Hematopoietic multipotent progenitor cell treated with erythropoietin and hydrocortisone succinate and interleukin-3 and kit ligand, for 8 days (in vitro differentiated cells): ENCODE measurements at places on chromosomes 12 and 14.

- no peak for DNase-seq
Observed at GRCh38 chr14:53716578-53716977, 240.0 kb downstream of the BMP4 start.

GRCh38 chr14:50826681-50827080, 4.3 kb downstream of the NIN start:
- DNase-seq = no peak

GRCh38 chr12:65125247-65125646, 4.1 kb upstream of the WIF1 start:
- DNase-seq = peak; percentile 17

GRCh38 chr12:91353266-91353665, 170.6 kb upstream of the DCN start:
- DNase-seq = no peak

DNA sequence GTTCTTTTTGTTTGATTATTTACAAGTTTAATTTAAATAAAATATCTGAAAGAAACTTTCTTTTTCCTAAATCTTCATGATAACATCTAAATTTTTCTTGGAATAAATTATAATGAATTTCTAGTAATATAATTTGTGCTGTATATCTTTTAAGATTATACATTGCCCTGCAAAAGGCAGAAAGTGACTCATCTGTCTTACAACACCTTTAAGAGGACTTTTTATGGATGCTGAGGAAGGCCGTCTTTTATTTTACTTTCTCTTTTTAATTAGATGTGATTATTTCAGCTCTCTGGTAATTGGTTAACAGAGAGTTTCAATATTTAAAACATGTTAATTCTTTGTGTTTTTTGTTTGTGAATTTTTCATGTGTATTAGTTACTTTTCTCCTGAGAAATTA, 598.4 kb downstream of the RPL10L start:
- no peak for DNase-seq

DNA sequence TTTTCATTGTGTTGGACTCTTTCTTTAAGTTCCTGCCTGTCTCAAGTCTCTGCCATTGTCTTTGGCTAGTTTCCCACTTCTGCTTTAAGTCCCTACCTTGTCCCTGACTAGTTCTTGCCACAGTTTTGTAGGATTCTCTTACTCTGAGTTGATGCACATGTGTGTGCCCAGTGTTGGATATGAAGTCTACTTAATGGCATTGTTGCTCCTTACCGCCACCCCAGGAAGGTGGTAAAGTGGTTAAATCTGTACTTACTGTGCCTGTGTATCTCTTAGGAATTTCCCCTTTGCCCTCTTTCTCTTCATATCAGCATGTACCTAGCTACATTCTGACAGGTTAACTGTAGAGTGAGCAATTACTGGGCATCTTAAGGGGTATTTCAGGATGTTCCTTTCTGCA, 227.1 kb downstream of the NUBPL start:
- no peak for DNase-seq

DNA sequence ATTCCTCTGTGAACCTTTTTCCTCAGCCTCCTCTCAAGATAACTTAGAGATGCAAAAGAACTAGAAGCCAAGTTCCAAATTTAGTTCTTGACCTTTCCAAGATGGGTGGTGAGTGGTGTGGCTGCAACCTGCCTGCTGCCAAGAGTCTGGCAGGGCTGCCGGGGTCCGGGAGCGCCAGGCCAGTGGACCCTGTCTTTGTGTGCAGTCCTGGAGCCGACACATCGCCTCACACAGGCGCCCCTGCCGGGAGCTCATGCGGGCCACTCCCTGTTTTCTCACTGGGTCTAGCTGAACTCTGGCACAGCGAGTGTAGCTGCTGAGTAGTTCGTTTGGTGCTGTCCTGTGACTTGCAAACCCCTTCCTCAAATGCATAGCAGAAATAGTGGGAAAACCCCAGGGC, 84.9 kb downstream of the CACNA1C start:
- DNase-seq = no peak

- no peak for DNase-seq
Observed at GRCh38 chr14:96191841-96192462, 12.7 kb upstream of the BDKRB2 start.

DNA sequence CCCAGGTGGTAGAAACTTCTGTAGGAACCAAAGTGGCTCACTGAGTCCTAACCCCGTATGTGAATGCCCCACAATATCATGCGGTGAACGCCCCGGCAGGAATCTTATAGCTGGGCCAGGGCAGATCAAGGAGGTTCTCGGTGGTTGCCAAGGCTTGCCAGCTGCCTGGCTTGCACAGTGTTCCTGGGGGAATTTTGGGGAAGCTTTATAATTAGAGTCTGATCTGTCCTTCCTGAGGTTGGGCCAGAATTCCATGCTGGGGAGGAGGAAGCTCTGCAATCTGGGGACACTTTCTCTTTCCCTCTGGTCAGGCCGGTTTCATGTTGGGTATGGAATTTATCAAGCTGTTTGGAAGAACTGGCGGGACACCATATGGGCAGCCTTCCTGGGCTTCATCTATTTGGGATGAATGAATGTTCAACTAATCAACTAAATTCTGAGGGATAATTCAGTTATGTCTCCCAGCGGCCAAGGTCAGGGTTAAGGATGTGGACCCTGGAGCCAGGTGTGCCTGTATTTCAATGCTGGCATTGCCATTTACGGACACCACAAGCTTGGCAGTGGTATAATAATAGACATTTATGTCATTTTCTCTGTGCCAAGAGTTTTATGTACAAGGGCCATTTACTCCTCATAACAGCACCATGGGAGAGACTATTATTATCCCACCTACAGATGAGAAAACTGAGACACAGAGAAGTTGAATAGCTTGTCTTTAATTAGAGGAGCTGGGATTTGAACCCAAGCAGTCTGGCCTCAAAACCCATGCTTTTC, 54.3 kb downstream of the SVOP start:
- no peak for DNase-seq

GRCh38 chr12:2834581-2835491, at the start of gene NRIP2:
NRIP2 (minus strand) TSS chr12:2835035; CDS start chr12:2834983, 52 bp downstream.
- no peak for DNase-seq
